ENCODE measurements at places on chromosomes 11 and 22.

- no peak for DNase-seq
Measured at GRCh38 chr11:8613036-8613435, 19.0 kb upstream of the STK33 start.

- no peak for DNase-seq
Measured at GRCh38 chr11:102614485-102614884, 10.6 kb downstream of the MMP20 start.

- DNase-seq: no peak
Measured at GRCh38 chr11:122523846-122524805, 131.4 kb upstream of the UBASH3B start.

DNA sequence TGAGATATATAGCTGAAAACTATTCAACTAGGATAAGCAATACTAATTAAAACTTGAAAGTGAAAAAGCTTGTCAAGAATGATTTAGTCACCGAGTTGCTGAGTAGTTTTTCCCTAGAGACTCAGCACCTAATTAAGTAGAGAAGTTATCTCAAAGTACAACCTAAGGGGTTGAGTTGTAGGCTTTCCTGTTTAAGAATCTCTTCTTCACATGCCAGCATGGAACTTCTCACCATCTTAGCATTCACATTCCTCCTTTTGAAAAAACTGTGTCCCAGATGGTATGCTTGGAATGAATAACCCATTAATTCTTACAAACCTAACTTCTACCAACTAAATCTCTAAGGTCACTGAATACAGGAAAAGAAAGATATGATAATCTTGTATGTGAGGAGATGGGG, 303.3 kb upstream of the ZC3H12C start:
- no peak for DNase-seq

Measured in activated naive CD4-positive, alpha-beta T cell treated with anti-CD3 and anti-CD28 coated beads, Interleukin-2, amount 50 U/mL, for 72 hours (primary cell).